Activated T-helper 1 cell treated with Interleukin-2 at 50 U/mL for 16 hours (primary cell): ENCODE measurements at places on chromosomes 3 and 15.
A peak's percentile ranks its signal among the peaks of the same experiment; 100 is the strongest.

DNA sequence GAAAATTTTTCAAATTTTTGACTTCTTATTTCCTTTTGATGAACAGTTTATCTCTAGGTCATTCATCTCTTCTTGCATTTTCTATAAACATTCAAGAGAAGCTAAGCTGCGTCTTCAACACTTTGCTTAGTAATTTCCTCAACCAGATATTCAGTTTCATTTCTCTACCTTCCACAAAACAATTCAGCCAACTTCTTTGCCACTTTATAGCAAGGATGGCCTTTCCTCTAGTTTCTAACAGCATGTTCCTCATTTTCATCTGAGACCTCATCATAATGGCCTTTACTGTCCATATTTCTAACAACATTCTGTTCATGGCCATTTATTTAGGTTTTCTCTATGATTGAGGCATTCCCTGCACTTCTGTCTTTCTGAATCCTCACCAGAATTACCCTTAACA is 90.0 kb downstream of the ARIH1 start:
- DNase-seq, result no peak

DNA sequence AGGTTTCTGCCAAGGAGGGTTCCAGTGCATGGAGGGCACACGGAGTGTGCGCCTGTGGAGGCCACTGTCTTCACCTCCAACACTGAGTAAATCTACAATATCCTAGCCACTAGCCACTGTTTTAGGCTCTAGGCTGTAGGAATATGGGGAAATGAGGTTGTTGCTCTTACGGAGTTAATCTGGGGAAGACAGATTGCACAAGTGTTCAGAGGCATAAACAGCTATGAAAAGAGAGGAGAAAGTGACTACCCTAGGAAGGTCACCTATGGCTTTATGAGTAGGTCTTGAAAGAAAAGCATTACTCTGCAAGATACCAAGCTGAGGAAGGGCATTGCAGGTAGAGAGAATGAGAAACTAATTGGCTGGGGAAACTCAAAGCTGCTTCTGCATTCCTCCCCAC is 85.7 kb downstream of the CYP19A1 start:
- no peak for DNase-seq

GRCh38 chr3:63855333-63855940 is 8.2 kb downstream of the THOC7 start:
- no peak for DNase-seq

GRCh38 chr3:179991883-179992282 is 44.9 kb downstream of the PEX5L start:
- no peak for DNase-seq

DNA sequence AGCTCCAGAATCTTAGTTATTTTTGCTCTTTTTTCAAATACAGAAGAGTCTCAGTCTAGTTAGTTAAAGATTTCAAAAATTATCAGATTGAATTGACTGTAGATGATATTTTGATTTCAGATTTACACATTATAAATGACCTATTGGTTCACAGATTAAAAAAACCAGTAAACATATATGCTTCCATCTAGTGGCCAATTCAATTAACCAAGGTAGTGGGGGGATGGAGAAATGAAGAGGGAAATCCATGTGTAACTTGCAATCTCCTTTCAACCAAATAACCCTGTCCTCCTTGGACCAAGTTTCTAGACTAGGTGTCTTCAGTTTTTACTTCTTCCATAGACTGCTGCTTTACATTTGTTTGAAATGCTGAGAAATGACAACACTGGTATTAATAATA is 789.8 kb downstream of the ROBO1 start:
- DNase-seq, result no peak

DNA sequence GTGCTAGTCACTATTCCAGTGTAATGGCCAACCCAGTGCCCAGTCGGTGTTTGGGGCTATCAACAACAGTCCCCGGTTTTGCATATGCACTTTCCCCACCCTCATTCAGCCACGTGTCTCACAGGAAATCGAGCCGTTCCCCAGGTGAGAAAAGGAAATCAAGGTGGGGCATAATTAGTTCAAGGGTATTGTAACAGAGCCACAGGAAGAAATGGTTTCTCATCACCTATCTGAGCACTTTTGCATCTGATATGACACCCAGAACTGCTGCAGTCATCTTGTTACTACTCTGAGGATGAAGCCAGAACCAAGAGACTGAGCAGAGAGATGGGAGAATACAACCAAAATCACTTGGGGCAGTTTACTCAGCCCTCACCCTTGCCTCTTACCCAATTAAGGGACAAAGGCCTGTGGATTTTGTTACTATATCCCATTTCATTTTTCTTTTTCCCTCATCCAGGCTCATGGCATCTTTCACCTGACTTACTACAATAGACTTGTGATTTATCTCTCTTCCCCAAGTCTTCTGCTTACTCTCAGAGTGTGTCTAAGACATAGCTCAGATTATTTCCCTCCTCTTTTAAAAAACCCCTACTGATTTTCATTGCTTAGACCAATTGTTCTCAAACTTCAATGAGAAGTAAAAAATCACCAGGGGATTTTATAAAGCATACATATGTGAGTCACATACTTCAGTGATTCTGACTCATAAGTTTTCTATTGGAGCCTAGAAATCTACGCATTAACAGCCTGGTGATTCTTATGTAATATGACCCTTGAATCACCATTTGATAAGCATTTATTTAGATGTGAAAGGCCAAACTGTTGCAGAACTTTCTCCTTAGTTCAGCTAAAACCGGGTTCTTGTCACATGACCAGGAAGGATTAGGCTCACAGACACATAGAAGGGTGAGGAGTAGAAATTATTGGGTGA is 40.5 kb downstream of the TRAT1 start:
- DNase-seq, result peak; percentile 4

DNA sequence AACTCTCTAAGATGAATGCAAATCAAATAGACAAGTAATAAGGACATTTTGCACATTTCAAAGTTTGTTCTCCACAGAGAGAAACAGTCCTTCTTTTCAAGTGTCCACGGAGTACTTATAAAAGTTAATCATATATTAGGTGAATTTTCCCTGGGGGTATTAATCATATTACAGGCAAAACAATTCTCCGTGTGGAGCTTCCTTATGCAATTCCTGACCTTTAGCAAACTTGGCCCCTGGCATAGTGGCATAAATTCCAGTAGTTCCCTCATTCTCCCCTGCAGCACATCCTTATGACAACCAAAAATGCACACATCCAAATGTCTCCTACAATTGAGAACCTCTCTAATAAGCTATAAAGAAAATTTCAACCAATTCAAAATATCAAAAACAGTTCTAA is 34.4 kb downstream of the FSIP1 start:
- DNase-seq, result no peak

DNA sequence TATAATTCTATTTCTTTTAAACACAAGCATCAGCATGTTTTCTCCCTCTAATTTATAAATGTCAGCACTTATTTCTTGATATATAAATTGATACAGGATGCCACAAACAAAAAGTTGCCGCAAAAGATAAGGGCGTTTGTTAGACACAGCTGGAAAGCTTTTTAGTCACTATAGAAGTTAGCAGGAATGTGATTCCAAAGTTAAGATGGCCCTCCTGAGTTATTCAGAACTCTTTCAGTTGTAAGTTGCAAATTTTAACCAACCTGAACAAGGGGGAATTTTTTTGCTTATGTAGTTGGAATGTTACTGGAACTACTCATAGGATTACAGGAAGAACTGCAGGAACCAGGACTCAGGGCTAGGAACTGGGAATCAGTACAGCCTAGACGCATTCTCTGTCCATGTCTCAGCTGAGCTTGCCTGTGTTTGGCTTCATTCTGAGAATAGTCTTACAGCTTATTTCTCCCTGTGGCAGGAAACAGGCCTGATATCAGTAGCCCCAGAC is 166.3 kb downstream of the VGLL4 start:
- no peak for DNase-seq

DNA sequence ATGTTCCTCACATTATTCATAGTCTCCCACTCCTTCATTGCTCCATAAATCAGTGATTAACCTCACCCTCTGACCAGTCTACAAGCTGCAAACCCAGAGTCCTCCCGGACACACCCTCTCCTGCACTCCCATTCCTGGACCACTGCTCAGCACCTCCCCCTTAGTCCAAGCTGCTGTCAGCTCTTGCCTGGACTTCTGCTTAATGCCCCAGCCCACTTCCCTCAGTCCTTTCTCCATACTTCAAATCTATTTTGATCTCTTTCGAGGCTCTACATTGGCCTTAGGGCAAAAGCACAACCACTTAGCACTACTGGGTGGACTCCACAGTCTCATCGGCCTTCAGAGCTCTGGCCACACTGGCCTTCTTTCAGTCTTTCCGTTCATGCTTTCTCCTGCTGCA is 79.4 kb upstream of the FAM98B start:
- DNase-seq, result no peak

DNA sequence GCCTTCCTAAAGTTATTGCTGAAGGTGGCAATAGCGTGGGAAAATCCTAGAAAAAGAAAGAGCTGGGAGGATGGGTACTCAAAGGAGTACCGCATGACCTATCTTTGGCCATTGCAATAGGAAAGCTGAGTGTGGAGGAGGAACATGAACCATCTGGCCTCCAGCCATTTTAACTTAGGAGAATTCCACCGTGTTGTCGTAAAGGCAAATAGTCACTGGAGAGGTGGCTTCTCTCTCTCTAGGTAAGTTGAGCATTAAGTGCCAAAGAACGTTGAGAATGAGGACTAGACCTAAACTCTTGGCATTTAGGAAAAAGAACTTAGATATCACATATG is 16.1 kb upstream of the CMTM7 start:
- no peak for DNase-seq

DNA sequence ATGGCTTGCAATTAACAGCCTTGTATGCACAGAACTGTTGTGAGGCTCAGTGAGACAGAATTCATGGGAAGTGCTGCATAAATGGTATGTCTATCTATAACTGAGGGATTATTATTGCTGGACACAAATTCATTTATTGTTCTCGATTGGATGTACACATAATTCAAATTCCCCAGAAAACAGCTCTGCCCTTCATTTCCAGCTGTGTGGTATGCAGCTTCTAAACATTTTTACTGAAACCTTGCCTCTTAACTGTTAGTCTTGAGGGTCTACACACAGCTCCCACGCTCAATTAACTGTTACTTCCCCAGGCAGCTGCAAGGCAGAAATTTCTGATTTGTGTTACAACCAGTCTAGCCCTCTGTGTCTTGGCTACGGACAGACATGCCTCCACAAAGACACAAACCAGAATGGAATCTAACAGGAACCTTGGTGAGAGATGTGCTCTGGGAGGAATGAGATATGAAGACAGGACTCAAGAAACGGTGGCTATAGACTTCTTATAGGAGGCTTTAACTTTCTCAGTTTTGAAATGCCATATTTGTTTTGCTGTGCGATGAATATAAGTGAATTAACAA is 139.7 kb upstream of the TBL1XR1 start:
- no peak for DNase-seq

- no peak for DNase-seq
Observed at GRCh38 chr3:159860269-159861116, 128.1 kb upstream of the IL12A start.

GRCh38 chr3:182814419-182815062 is 21.2 kb downstream of the ATP11B start:
- DNase-seq, result no peak
